GDM1 (cell line): ENCODE measurements at places on chromosomes 5 and 9.

- no peak for DNase-seq
Observed at GRCh38 chr5:60584304-60584703, 115.7 kb downstream of the DEPDC1B start.

DNA sequence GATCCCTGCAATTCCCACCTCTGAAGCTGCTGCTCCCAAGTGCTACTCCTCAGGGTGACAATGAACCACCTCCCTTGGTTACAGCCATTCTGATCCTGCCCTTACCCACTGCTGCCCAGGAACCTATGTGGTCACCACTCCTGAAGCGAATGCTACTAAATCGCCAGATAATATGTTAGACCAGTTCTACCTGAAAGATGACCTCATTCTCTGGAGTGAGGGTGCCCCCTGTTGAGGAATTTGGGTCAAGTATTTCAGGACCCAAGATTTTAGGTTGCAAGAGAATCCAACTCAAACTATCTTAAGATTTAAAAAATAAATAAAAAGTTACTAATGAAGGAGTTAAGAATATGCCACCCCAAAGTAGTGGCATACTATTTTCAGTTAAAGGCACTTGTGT is 5.8 kb upstream of the SNAPC3 start:
- peak; percentile 39 for DNase-seq

GRCh38 chr5:164012371-164012770 is 507.0 kb downstream of the MAT2B start:
- DNase-seq: no peak

- DNase-seq: peak; percentile 81
Observed at GRCh38 chr5:171721464-171721863, 64.2 kb upstream of the SMIM23 start.

DNA sequence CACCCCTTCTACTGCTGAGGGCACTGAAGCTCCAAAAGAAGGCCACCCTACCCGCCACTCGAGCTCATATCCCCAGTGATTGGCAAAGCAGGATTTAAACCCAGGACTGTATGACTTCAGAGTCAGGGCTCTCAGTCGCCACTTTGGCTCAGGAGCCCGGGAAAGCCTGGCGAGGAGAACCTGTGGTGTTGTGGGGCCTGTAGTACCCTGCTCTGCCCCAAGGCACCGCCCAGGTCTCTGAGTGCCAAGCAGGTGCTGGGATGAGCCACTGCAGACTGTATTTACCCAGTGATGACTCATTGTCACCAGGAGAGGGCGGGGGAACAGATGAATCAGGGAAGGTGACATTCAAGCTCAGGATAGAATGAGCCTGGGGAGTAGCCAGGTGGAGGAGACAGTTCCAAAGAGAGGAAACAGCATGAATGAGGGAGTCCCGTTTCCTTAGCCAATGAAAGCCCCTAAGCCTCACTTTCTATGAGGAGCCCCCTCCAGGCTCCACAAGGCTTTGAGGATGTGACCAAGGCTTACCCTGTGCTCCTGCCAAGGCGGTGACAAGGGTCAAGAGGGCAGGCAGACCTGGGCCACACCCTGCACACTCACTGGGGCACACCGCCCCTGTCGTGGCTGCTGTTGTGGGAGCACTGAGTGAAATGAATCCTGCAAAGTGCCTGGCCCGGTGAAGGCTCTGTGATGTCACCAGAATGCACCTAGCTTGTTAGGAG is 17.8 kb upstream of the DPM2 start:
- no peak for DNase-seq

DNA sequence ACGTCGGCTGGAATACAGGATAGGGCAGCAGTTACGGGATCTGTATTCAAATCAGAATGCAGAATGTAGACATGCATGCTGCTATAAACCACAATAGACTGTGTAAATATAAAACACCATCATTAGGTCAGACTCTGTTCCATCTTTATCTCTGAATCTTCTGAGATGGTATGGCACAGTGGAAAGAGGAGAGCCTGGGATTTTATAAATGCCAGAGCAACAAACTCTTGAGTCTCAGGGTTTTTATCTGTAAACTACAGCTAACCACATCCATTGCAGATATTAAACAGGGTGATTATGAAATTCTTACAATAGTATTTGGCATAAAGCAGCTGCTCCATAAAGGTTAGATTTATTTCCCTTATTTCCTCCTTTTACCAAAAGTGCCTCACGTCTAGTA is 108.7 kb downstream of the ZDHHC21 start:
- no peak for DNase-seq

DNA sequence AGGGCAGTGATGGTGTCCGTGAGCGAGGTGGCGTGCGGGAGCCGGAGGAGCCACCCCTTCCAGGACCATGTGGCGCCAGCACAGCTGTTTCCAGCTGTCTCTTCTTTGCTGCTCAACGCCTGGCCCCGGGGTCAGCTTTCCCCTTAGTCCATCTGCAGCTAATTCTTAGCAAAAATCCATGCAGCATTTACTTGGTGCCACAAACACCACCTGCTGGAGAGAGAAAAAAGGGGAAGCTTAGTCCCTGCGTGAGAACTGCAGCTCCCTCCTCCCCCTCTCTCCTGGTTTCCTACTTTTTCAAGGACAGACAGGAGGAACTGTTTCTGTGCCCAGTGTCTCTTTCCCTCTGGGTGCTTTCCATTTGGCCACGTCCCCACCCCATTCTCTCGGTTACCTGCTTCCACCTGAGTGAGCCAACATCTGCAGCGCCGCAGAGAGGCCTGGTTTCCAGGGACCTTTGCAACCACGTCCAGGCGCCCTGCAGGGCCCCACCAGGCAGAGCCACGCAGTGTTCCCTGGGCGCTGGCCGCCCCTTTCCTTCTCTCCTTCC is 3.4 kb downstream of the SLC6A19 start:
- no peak for DNase-seq

- no peak for DNase-seq
Observed at GRCh38 chr5:73764996-73765395, 139.0 kb downstream of the ARHGEF28 start.

- DNase-seq: no peak
Observed at GRCh38 chr9:89500008-89500407, 2.1 kb upstream of the SEMA4D start.

DNA sequence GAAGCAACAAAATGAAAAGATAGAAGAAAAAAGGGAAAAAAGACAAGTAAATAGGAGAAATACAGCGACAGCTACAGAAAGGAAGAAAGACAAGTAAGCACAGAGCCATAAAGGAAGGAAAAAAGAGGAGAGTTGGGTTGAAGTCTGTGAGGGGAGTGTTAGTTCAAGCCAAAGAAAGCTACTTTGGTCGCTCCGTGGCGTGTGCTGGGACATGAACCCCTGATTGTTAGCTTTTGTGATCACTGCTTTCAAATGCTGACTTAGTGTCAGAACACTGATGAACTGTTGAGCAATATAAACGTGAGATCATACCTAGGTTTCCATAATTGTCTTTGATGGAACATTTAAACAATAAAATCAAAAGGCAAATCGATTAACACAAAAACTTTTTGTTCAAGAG is 370.1 kb downstream of the TMEM161B start:
- no peak for DNase-seq

GRCh38 chr5:181163487-181164075 is 16.2 kb downstream of the OR2V2 start:
- no peak for DNase-seq

GRCh38 chr5:114726131-114726530 is 364.3 kb downstream of the KCNN2 start:
- DNase-seq: no peak
